ENCODE measurements at places on chromosomes 6 and 20.

DNA sequence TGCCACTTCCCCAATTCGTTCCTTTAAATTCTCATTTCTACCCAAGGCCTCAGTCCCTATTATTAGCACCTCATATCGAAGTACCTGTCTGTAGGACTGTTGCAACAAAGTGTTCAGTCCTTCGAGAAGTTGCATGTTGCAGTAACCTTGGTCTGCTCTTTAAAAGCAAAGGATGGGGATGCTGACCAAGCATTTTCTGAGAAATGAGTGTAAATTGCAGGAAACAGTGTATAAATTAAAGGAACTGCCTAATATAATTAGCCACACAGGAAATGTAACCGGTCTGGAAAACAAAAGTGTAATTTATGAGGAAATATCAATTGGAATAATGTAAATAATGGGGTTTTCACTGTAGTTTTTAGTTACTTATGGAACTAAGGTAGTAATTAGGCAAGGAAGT is 261.9 kb upstream of the ARID1B start:
- no peak for DNase-seq

- DNase-seq, result no peak
Measured at GRCh38 chr20:51634877-51635276, 92.4 kb upstream of the NFATC2 start.

- DNase-seq, result no peak
Measured at GRCh38 chr6:16819752-16820151, 58.5 kb upstream of the ATXN1 start.

DNA sequence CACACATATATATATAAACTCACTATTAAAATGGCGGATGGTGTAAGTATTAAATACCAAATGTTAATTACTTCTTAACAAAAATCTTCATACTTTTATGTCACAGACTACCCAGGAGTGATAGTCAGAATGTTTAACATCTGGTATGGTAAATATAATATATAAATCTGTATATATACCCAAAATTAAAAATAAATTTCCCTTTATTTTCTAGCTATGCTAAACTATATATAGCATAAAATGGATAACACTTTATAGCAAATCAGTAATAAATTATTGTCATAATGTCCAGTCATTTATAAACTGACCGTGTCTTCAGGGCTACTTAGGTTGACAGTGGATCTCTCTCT is 37.1 kb downstream of the GSTA2 start:
- DNase-seq, result no peak

- DNase-seq, result no peak
Measured at GRCh38 chr6:100845676-100846075, 35.5 kb downstream of the ASCC3 start.

GRCh38 chr6:138035070-138035469 is 72.1 kb downstream of the PERP start:
- DNase-seq, result no peak

DNA sequence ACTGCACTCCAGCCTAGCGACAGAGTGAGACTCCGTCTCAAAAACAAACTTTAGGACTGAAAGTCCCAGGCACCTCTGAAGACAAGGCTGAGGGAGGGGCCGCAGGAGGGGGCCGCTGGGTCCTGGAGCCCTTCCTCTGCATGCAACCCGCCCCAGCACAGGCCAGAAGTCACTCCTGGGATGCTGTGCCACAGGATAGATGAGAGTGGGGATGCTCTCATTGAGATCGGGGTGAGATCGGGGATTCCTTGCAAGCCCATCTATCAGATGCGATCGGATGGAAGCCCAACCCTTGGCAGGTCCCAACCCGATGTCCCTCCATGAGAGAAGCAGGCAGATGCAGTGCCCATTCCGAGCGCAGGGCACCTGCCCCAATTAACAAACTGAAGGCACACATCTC is 66.5 kb downstream of the WDR27 start:
- no peak for DNase-seq

Data from stimulated activated CD4-positive, alpha-beta T cell treated with anti-CD3 and anti-CD28 coated beads, Interleukin-15, amount 100 ng/mL, for 48 hours (primary cell).